ENCODE measurements at places on chromosomes 5 and 9. TPM values are rescaled to one million over a fixed set of nuclear protein-coding genes. Genes with fewer than 3 reads are reported as not detected.

Gene CTXN3
- total RNA-seq, result not detected

Gene SET
- 153 TPM for total RNA-seq

GRCh38 chr9:136994888-136995230 is 1.5 kb downstream of the CLIC3 start:
- no peak for DNase-seq

GRCh38 chr9:96382175-96382574 is 1.3 kb downstream of the SLC35D2 start:
- no peak for DNase-seq

GRCh38 chr9:79012561-79012960 is 559.2 kb upstream of the TLE4 start:
- no peak for DNase-seq

GRCh38 chr5:139104577-139105276 is 93.4 kb downstream of the SIL1 start:
- peak; percentile 63 for DNase-seq

DNA sequence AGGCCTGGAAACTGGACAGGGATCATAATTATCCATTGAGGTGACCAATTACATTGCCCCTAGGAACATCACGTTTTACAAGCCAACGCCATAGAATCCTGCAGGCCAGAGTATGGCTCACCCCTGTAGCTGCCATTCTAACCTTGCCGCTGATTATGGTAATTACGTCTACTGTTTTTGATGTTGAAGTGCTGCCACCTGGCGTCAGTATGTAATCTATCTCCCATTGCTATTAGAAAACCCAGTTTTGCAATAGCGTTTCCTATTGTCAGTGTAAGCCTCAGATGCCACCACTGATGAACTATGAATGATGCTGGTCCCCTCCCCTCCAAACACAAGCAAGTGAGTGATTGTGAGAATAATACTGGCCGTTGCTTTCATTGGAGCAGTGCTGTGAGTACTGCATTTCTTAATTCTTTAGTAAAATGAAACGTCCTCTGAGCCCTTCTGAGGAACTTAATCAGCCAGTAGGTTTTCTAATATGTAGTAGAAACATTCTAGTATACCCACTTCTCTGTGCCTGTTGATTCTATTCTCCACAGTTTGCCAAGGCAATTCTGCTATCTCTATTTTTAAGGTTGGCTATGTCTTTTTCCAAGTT is 100.5 kb upstream of the NMUR2 start:
- DNase-seq, result peak; percentile 64

- DNase-seq, result no peak
Observed at GRCh38 chr5:25414742-25415141, 770.0 kb upstream of the CDH10 start.

Gene GFPT2
- 2.8 TPM for total RNA-seq

DNA sequence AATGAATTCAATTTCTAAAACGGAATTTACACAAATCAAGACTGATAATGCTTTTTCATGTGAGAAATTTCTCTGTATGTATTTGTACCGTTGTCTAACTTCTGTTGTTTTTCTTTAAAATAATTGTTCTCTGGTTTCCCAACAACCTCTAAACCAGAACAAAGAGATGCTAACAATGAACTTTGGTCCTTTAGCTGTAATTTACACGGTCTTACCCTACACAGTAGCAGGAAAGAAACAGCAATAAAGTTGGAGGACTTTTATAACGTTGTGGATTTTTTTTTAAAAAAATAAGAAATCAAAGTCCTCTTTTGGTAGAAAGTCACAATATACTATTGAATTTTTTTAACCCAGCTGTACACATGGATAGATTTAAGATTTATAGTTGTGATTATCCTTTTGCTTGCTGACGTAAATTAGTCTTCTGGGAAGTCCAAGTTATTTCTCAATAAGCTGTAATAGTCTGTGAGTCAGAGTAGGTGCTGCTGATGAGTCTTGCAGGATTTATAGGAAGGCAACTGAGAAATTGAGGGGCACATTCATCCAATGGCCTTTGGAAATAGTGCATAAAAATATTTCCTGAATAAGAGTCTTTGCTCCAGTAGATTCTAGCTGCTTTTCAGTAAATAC is 76.8 kb upstream of the PCSK1 start:
- no peak for DNase-seq

- peak; percentile 54 for DNase-seq
Observed at GRCh38 chr9:72129271-72130156, 19.7 kb upstream of the GDA start.

DNA sequence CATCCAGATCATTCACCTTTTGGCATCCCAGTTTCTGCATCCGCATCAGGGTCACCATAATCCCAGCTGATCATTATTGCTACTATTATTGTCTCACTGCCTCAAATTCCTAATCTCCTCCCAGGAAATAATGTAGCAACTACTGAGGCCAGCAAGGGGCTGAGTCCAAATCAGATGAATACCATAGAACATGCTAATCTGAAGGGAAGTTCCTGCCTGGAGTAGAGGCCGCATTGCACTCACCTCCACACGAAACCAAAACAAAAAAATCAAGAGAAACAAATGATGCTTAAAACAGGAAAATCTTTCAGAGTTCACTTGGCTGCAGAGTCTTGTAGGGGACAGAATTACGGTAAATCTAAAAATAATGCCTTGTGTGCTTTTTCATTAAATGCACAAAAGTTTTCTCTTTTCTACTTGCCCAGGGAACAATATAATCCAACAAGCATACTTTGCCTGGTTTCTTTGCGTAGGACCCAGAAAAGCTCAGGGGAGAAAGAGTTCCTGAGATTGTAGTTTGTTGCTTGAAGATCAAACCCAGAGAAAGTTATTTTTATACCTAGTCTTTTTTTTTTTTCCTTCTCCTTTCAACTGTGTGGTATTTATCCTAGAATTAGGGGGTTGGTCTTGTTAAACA is 87.7 kb upstream of the KLF4 start:
- DNase-seq, result no peak

- no peak for DNase-seq
Observed at GRCh38 chr5:73426034-73426433, 22.5 kb downstream of the FOXD1 start.
